Thoracic aorta (tissue), 2 donors: ENCODE measurements at places on chromosomes 2 and 18.

- no peak for DNase-seq
Observed at GRCh38 chr2:65687614-65688013, 255.2 kb upstream of the SPRED2 start.

DNA sequence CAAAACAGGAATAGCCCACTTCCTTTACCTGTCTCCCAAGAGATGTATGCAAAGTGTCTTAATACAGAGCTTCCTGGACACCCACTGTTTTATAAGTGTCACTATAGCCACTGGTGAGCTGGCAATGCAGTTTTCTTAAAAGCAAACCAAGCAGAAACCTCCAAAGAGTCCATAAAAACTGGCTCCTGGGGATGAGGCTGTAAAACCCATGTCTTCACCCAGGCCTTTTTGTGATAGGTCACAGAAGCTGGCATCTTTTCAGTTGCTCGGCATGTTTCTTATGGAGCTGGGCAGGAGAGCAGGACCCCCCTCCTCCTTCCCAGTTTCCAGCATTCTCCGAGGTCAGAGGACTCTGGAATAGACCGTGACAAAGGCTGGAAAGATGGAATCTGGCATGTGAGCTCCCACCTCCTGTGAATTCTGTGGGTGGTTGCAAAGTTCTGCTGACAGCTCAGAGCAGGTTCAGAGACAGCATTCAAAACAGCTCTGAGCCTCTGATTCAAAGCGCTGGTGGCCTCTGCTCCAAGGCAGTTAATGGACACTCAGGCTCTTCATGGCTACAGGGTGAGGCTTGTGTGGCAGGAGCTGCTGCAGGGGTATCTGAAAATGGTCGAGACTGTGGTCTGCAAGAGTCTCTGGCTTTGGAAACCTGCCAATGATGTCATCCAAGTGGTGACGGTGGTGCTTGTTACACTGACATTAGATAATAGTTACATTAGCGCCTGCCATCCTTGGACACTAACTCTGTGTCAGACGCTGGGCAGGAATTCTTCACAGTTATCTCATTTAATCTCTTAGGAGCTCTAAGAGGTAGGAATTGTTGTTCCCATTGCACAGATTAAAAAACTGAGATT lies 283.4 kb downstream of the CLIP4 start:
- no peak for DNase-seq

DNA sequence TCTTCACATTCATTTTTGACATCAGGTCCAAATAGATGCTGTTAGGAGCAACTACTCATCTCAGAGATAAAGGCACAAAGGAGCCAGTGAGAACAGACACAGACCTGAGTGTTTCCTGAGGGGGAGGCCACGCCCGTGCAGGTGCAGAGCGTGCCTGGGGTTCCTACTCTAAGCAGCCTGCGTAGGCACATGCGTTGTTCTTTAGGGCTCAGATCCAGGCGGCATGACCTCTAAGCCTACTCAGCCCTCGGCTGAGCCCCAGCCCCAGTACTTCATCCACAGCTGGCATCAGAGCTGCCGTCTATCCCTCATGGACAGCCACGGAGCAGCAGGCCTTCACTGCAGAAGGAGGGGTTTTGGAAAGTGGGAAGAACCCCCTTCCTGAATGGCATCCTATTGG lies 54.9 kb upstream of the PXDN start:
- DNase-seq: no peak

GRCh38 chr18:12397793-12398192 lies 9.9 kb upstream of the PRELID3A start:
- DNase-seq: no peak

DNA sequence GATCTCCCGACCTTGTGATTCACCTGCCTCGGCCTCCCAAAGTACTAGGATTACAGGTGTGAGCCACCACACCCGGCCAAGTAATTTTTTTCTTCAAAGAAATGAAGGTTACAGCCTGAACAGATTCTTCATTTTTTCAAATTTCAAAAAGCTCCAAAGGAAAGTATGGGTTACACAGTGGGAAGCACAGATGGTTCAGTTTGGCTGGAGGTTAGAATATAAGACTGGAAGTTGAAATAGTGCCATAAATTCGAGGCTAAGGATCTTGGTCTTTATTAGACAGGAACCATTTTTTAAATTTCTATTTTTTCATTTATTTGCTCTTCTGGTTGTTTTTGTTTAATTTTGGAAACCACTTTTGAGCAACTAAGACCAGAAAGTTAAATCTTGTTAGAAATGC lies 120.0 kb downstream of the STK39 start:
- DNase-seq: no peak

- no peak for DNase-seq
Observed at GRCh38 chr2:187541086-187542085, 12.8 kb downstream of the TFPI start.

- no peak for DNase-seq
Observed at GRCh38 chr2:194486326-194486725, 1170.7 kb upstream of the SLC39A10 start.

DNA sequence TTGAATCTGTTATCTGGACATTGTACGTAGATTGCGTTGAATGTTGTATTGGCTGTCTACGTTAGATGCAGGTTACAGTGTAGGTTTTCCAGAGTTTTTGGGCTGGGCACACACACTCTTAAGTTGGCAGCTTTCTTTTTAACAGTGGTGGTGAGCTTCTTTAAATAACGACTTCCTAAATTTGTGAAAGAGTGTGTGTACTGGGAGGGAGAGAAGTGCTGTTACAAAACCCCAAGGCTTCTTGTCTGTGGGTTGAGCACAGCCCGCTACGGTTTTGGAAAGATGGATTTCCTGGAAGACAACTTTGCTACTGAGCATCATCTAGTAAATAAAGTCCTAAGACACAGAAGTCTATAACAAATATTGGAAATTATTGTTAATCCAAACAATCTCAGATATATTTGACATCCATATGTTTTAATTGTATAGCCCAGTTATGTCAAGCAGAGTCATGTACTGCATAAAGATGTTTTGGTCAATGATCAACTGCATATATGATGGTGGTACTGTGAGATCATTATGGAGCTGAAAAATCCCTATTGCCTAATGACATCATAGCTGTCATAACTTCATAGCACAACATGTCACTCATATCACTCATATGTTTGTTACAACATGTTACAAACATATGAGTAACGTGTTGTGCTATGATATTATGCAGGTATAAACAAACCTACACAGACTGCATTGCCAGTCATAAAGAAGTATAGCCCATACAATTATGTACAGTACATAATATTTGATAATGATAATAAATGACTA lies 7.9 kb upstream of the THUMPD2 start:
- DNase-seq: no peak

DNA sequence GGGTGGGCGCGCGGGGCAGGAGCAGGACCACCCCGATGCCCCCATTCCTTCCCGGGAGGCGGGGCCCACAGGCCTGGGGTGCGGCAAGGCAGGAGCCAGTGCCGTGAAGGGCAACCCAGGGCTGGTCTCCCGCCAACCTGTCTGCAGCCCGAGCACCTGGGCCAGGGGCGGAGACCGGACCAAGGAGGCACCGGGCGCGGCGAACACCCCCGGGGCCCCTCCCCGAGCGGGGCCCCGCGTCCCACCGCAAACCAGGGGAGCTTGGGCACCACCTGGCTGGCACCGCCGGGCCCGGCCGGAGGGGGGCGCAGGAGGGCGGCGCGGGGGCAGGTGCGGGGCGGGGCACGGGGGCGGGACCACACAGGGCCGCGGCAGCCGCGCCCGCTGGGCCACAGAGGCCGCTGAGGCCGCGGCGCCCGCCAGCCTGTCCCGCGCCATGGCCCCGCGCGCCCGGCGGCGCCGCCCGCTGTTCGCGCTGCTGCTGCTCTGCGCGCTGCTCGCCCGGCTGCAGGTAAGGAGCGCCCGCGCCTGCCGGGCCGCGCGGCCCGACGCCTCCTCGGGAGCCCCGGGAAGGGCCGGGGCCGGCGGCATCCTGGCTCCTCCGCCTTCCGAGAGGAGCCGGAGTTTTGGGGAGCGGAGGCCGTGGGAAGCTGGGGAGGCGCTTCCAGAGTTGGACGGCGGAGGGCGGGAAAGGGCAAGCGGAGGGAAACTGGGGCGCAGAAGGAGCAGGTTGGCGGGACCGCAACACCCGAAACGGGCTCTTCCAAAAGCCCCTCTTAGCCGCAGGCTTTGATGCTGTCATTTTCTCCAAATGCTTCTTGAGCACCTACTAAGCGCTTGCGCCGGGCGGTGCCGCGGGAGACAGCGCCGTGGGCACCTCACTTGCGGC lies at the start of gene TNFRSF11A:
TSS of gene TNFRSF11A (plus strand) at position 394 of the 889 bp plus-strand sequence. CDS start at position 437, 43 bp downstream.
- DNase-seq: no peak

DNA sequence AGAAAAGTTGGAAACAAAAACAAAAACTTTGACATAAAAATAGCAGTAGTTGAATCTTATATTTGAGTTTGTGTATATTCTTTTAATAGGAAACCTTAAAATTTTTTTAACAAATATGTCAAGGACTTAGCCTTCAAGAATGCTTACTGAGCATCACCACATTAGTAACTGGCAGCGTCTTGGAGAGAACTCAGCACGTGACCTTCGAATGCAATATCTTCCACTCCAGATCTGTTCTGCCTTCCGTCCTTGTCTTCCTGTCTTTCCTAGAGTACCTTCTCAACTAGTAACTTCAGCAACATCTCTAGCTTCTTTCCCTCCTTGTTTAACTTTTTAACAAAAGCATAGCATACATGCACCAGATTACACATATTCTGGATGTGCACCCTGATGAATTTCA lies 972 bp downstream of the RSAD2 start:
- DNase-seq: no peak

DNA sequence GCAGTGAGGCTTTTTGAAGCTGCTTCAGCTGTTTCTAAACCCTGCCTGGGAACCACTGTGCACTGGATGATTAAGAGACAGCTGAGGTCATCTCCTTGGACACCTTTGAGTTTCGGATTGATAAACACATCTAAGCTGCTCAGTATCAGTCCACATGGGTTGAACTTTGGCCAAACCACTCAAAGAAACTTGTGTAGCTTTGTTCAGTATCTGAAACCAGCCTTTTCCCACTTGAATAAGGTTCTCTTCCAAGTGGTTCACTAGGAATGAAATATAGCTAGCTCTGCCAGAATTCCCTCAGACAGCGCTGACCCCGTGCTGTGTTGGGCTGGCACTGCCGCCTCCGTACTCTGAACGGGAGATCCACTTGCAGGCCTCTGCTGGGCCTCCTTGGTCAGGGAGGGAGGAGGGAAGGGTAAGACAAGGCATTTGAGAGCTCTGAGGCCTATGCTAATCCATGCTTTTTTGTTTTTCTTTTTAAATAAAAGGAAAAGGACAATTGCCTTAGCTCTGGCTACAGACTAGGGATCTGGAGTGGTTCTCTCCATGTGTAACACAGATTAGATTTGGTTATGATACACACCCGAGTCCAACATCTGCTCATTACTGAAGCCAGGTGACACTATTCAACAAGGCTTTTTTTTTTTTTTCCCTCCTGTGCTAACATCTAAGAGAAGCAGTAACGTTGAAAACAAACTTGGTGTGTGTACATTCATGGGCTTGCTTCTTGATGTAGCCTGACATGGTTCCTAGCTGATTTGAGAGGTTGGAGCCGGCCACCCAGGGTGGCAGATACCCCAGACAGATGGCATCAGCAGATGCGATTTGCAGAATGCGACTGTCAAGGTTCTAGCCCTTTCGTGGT lies 67.7 kb downstream of the NCK2 start:
- no peak for DNase-seq

DNA sequence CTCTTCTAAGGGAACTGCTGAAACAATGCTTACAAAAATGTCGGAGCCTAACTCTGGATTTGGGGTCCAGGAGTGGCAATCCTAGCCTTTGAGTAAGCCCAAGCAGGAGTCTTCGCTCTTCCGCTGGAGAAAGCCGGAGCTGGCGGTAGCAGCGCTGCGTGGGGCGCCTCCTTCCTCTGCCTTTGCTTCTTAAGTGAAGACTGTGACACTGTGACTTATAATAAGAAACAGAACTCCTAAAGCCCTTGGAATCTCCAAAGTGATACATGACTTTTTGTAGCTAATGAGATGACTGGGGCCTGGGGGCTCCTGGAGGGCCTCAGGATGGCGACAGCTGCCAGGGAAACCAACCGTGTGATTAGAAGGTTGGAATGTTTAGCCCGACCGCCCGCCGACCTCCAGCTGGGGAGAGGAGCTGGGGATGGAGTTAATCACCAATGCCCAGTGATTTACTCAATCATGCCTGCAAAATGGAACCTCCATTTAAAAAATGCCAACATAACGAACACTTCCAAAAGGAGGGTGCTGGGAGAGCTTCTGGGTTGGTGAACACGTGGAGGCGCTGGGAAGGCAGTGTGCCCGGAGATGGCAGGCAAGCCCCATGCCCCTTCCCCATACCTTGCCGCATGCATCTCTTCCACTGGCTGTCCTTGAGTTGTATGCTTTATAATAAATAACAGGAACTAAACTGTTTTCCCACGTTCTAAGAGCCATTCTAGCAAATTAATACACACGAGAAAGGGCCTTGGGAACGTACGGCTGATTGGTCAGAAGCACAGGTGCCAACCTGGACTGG lies 29.0 kb upstream of the MAL start:
- no peak for DNase-seq

DNA sequence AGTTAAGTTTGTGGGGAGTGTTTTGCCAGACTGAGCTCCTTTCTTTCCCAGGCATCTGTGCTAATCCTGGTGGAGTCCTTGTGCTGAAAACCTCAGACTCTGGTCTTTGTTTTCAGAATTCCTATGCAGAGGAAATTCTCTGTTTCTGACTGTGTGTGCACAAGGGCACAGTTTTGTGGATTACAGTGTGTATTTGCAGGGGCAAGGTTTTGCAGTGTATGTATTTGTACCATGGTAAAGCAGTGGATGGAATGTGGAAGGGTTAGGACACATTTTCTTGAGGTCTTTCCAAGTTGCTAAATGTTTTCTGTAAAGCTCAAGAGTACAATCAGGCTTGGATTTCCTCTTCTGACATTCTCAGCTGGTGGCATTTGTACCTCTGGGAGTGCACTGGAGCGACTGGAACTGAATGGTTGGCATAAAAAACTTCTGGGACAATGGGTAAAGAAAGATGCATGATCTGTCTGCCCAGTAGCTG lies 139.5 kb upstream of the RND3 start:
- DNase-seq: no peak

DNA sequence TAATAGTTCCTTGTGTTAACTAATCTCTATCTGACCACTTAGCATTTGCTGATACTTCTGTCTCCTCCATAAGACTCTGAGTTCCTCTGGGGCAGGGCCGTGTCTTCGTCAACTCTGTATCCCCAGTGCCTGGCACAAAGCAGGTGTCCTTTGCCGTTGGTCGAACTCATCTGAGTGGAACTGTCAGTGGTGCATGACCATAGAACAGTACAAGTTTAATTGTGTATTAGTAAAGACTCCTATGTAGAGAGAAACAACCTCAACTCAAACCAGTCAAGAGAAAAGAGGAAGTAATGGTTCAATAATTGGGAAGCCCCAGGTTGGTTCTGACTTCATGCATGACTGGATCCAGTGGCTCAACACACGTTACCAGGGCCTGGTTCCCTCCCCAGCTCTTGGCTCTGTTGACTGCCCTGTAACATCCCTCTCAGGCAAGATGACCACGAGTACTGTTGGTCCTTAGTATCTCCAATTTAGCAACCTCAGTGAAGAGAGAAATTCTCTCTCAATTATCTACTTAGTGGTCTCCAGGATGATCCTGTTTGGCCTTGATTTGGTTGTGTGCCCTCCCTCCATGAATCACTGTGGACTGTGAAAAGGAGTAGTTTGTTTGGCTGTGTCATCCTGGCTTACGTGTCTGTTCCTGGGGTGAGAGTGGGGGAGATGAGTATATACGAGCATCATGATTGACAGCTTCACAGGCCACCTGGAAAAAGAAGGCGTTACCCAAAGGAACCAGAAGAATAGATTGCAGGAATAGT lies 58.5 kb upstream of the MSH6 start:
- no peak for DNase-seq
